Mesothelial cell of epicardium (in vitro differentiated cells): ENCODE measurements at places on chromosomes 6 and 20. TPM values are rescaled to one million over a fixed set of nuclear protein-coding genes. Genes with fewer than 3 reads are reported as not detected.

GRCh38 chr6:38350942-38351341 is 288.8 kb downstream of the BTBD9 start:
- no peak for DNase-seq
- H3K27me3 ChIP-seq: no peaks in the 10 kb centered on the region
- H3K4me1 ChIP-seq: peaks cover 15% of the 10 kb centered on the region
- no peak overlapping the region for H3K4me3 ChIP-seq
- peak overlapping the region; percentile 66 for H3K27ac ChIP-seq

The ENPP5 gene
- 7.4 to 8.7 TPM (median 7.7 TPM) in 3 replicates for total RNA-seq

GRCh38 chr20:830011-830521 is 3.4 kb upstream of the FAM110A start:
- H3K27ac ChIP-seq: no peak overlapping the region
- H3K27me3 ChIP-seq: no peaks in the 10 kb centered on the region
- H3K4me3 ChIP-seq: no peak overlapping the region
- DNase-seq: no peak
- H3K36me3 ChIP-seq: no peaks in the 10 kb centered on the region

The FERMT1 gene
- 21.9 to 24.7 TPM (median 22.4 TPM) in 3 replicates for total RNA-seq

The GLP1R gene
- not detected in 3 replicates for total RNA-seq

DNA sequence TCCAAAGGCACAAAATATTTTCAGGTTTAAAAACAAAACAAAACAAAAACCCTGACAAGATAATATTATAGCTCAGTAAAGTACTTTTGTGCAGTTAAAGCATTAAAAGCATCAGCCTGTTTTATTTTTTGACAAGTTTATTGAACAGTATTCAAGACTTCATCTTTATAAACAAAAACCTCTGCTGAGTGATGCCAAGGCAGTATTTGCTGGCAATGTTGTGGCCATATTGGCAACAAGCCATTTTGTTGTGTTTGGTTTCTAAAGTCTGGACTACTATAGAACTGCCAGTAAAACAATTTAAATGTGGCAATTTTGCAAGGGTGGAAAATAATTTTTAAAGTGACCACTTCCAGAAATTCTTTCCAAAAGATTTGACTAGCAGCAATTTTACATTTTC is 15.9 kb downstream of the CPNE1 start:
- H3K36me3 ChIP-seq: peaks cover 21% of the 10 kb centered on the region
- DNase-seq: no peak

The ID1 gene
- 374 to 378 TPM (median 377 TPM) in 3 replicates for total RNA-seq
